ENCODE measurements at places on chromosomes 4 and X.

DNA sequence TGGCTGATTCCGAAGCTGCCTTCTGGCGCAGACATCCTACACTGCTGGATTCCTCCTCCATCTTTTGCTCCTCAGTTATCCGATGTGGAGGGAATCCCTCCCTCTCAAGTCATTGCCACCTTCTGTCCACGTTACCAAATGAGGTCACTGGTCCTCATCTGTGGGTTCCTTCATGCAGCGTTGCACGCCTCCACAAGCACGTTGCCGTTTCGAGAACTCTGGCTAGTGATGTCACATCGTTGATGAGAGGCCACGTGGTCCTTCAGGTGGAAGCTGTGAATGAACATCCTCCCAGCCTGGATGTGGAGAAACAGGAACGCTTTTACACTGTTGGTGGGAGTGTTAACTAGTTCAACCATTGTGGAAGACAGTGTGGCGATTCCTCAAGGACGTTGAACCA lies 323.2 kb downstream of the DHRSX start:
- DNase-seq: no peak

GRCh38 chr4:119984996-119985395 lies 81.7 kb downstream of the MAD2L1 start:
- no peak for DNase-seq

DNA sequence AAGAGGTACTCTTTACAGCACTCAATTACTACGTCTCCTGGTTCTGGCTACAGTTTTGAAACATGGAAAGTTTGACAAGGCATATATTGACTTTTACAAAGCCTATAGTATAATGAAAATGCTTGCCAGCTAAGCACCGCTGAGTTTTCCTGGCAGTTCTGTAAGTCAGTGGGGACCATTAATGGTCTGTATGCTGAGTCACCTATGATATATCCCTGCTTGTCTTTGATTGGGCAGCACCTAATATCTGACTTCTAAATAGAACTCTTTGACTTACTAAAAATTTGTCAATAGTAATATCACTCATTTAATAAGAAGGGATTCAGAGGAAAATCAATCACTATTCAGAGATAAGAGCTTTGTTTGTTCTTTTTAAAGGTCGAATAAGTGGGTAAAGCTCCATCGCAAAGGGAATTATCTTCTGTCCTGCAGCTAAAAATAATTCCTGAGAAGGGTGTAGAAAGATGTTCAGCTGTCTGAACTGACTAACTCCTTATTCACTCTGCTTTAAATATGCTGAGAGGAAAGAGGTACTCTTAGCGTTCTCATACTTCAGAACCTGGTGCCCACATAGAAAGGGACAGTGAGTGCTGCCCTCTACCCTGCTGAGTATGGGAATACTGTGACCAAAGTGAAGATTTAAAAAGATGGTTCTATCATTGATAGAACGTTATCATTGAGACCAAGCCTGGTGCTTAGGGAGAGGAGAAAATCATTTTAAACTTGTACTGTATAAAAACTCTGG lies 959 bp downstream of the SMPX start:
- no peak for DNase-seq

- DNase-seq: no peak
These were observed 62.4 kb downstream of the TRMT44 start for GRCh38 chr4:8502836-8503585.

- no peak for DNase-seq
These were observed 172.6 kb downstream of the FHIP1A start for GRCh38 chr4:151581570-151581969.

DNA sequence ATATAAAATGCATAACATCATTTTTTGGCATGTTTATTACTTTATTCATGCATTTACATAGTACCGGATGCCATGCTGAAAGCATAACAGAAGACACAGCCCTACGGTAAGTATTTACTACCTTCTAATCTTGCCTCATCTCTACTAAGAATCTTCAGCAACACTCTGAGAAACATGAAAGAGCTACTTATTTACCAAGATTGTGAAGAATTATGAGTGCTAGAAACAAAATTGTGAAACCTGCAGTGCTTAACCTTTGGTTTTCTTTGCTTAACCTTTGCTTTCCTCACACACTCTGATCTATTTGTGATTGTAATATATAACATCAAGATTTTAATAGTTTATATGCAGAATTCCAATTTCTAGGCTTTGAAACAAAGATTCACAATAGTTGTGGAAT lies 7.4 kb downstream of the ANTXR2 start:
- no peak for DNase-seq

- no peak for DNase-seq
These were observed 187.5 kb upstream of the ANK2 start for GRCh38 chr4:112861691-112862674.

GRCh38 chr4:48591372-48591771 lies 101.3 kb downstream of the ZAR1 start:
- DNase-seq: no peak

DNA sequence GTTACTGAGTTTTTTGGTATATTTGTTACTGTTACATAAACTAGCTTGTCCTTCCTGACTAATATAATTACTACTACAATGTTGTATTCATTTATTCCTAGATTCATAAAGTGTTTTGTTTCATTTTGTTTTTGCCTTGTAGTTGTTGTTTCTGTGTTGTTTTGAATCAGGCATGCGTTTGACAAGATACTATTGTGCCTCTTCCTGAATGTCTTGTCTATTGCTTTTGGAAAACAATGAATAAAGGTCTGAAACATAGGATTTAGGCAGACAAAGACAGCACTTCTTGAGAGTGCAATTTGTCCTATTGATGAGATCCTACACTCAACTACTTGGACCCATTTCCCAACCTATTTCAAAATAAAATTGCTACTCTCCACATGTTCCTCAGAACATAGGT lies 630.4 kb upstream of the BOD1L1 start:
- no peak for DNase-seq

- DNase-seq: no peak
These were observed 961.8 kb downstream of the SH3BGRL start for GRCh38 chrX:82163701-82164100.

GRCh38 chr4:16464651-16465050 lies 238.4 kb upstream of the TAPT1 start:
- DNase-seq: no peak

GRCh38 chrX:19627533-19627932 lies 112.2 kb upstream of the MAP3K15 start:
- DNase-seq: no peak

Data from right renal cortex interstitium (tissue), 3 donors.